ENCODE measurements at places on chromosomes 1 and 21.

DNA sequence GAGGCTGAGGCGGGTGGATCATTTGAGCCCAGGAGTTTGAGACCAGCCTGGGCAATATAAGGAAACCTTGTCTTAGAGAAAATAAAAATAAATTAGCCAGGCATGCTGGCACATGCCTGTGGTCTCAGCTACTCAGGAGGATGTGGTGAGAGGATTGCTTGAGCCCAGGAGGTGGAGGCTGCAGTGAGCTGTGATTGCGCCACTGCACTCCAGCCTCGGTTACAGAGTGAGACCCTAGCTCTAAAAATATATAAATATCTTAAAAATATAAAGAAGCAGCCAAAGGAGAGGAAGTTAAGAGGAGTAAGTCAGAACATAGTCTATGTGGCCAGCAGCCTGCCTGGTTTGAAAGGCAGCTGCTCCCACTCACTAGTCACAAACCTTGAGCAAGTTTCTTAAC lies 4.5 kb upstream of the IL10RB start:
- DNase-seq, result no peak

GRCh38 chr1:41487126-41488039 lies 2.9 kb upstream of the EDN2 start:
- no peak for DNase-seq

- DNase-seq, result no peak
Observed at GRCh38 chr1:117899801-117900200, 29.6 kb downstream of the GDAP2 start.

GRCh38 chr1:174743654-174744561 lies 255.8 kb upstream of the CACYBP start:
- DNase-seq, result no peak

GRCh38 chr21:32312976-32313375 lies 14.3 kb downstream of the MRAP start:
- no peak for DNase-seq

GRCh38 chr1:205598841-205599668 lies 32.8 kb downstream of the ELK4 start:
- DNase-seq, result no peak

- peak; percentile 2 for DNase-seq
Observed at GRCh38 chr1:169595764-169596711, 9.8 kb upstream of the F5 start.

DNA sequence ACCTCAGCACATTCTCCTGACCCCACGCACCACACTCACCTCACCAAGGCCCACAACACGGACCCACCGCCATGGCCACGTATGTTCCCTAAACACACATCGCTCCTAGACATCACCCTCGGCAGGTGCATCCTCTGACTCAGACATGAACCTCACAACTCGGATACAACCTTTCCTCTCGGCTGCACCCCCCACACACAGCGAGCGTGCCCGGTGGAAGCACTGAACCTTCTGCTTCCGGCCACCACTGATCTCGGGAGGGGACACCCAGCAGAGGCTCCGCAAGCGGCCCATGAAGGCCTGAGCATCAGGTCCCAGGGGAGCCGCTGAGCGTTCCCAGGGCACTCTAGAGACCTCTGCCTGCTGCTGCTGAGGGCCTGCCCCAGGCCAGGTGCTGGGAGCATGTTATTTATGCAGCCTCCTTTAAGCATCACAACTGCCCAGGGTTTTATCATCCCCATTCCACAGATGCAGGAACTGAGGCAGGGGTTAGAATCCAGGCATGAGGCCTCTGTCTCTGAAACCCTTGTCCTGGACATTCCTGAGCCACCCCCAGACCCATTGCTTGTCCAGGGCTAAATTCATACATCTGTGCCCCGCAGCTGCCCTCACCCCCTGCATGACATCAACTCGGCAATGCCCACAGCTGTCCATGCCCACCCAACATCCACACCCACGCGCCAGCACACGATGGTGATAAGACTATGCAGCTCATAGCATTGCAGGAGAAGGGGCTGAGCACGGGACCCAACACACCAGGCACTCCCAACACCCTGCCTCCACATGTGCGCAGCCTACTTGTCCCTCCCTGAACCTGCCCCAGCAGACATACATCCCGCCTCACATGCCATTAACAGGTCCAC lies 27.0 kb downstream of the SDC3 start:
- no peak for DNase-seq

- no peak for DNase-seq
Observed at GRCh38 chr1:69121723-69122122, 446.0 kb upstream of the LRRC7 start.

DNA sequence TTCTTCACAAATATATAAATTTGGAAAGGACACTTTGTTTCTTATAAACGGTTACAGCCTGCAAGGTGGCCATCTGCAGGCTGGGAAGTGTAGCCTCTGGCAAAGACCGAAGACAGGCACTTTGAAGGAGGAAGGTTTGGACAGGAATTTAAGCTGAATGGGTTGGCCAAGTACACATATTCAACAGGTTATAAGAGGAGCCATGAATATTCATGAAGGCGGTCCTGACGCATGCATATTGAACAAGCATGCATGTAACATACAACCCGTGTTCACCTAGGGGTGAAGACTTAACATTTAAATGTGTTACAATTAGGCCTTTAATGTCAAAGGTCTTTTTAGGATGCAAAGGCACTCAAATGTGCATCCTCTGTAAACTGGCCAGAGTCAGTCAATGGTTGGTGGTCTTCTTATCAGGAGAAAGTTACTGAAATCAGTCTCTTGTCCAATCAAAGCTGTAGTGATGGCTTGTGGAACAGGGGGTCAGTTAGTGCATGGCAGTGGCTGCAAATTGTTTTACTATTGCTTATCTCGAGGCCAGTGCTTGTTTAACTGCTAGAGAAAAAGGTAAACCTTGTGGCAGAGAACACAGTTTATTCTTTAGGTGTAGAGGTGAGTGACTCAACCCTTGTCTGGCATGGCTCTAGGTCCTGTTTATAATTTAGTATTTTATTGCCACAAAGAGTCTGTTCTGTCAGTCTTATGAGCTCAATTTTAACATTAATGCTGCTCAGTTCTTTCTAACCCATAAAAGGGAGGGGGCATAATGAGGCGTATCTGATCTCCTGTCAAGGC lies 70.3 kb upstream of the F3 start:
- DNase-seq, result no peak

- no peak for DNase-seq
Observed at GRCh38 chr1:40985161-40985560, 5.7 kb downstream of the CTPS1 start.

- DNase-seq, result no peak
Observed at GRCh38 chr1:8004803-8005573, 21.1 kb downstream of the ERRFI1 start.

- no peak for DNase-seq
Observed at GRCh38 chr21:42272984-42273600, 42.1 kb downstream of the TFF3 start.

GRCh38 chr1:19385869-19386591 lies 73.9 kb downstream of the SLC66A1 start:
- no peak for DNase-seq

DNA sequence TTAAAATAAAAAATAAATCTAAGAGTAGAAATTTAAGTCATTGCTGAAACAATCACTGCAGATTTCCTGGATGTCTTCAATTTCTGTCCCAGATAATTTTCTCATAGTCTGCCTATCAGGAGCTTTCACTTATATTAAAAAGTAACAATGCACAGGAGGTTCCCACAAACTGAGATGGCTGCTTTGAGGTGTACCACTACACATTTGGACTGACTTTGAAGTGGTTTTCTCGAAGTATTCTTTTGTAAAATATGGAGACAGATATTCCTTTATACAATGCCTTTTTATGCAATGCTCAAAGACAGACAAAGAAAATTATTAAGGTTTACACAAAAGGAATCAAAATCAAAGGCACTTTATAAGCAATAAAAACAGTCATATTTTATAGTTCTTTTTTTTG lies 24.5 kb downstream of the TOR1AIP2 start:
- DNase-seq, result no peak

- DNase-seq, result peak; percentile 16
Observed at GRCh38 chr1:84892705-84893618, at the start of gene LPAR3. LPAR3 (minus strand) TSS chr1:84893206; CDS start chr1:84866120, 27,086 bp downstream.

GRCh38 chr1:184770181-184770979 lies 15.7 kb upstream of the EDEM3 start:
- DNase-seq, result no peak

GRCh38 chr1:26541816-26542711 lies 12.5 kb downstream of the RPS6KA1 start:
- peak; percentile 54 for DNase-seq

GRCh38 chr1:5903031-5903430 lies 89.2 kb downstream of the NPHP4 start:
- DNase-seq, result no peak

GRCh38 chr1:1355416-1355815 lies 2.9 kb downstream of the MXRA8 start:
- DNase-seq, result no peak

GRCh38 chr1:100597061-100597741 lies 59.3 kb downstream of the GPR88 start:
- DNase-seq, result no peak

DNA sequence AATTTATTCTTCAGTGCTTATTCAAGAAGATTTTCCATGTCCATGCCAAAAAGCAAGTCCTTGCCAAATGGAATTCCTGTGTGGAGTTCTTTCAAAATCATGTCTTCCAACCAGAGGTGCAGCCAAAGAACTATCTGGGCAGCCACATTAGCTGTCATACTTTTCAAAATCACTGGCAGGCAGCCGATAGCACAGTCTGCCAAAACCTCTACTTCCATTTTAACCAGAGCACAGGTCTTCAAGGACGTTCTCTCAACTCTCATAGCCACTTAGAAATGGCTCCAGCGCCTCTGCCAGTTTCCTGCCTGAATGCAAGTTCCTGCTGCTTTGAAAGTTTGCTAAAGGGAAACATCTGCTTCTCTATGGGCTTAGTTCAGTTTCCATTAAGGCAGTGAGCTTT lies 975.7 kb upstream of the ADGRL4 start:
- no peak for DNase-seq

DNA sequence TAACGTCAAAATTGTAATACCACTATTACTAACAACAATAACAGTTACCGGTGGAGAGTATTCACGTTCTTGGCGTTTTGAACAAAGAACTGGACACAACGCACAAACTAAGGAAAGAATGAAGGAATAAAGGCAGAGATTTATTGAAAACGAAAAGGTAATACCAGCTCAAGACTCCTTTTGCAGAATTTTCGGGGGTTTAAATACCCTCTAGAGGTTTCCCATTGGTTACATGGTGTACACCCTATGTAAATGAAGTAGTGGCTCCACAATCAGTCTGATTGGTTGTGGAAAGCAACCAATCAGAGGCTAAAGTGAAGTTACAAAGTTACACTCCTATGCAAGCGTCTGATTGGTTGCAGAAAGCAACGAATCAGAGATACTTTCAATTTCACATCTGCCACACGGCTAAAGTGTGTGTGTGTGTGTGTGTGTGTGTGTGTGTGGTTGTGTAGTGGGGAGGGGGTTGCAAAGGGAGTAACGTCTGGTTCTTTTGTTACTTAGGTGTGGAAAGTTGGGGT lies 1.1 kb upstream of the GTF2B start:
- DNase-seq, result no peak

- DNase-seq, result no peak
Observed at GRCh38 chr1:226816576-226816975, 53.8 kb upstream of the PSEN2 start.

- DNase-seq, result no peak
Observed at GRCh38 chr21:43913928-43914327, 48.9 kb downstream of the AGPAT3 start.

GRCh38 chr1:56526571-56527174 lies 52.7 kb downstream of the PLPP3 start:
- no peak for DNase-seq

DNA sequence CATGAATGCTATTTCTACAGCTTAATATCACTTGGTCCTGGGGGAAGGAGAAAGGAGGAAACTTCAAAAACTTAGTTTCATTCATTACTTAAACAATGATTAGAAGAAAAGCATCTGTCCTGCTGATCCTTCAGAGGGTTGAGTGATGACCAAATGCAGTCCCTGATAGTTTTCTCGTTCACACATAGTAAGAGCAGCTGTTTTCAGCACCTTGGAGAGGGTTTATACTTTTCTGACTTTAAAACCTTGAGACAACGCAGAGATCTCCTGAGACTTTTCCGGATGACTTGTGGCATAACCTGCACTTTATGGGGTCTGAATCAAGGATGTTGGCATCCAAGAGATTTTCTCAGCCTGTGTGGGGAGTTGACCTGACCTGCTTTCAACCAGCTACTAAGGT lies 94.0 kb upstream of the KCND3 start:
- no peak for DNase-seq

- no peak for DNase-seq
Observed at GRCh38 chr1:184800876-184801275, 46.2 kb upstream of the EDEM3 start.

- DNase-seq, result peak; percentile 33
Observed at GRCh38 chr1:156750711-156751450, 594 bp downstream of the HDGF start.

DNA sequence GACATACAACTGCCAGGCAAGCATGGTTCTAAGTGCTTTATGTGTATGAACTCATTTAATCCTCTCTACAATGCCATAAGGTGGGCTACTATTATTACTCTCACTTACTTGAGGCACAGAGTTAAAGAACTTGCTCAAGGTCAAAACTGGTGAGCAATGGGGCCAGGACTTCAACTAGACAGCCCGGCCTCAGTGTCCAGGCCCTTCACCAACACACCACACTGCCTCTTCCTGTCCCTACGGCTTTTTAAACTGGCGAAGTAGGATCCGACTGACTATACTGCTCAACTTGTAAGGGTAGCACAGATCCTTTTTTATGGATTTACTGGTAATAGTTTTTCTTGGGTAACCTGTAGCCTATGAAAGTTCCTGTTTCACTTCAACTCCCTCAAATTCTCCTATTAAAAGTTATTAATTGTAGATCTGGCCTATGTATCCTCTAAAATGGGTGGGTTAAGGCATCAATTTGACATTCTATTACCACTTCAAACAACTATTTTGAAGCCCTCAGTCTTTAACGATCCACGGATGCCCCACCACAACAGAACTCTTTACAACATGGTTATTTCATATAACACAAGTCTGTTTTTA lies 4.3 kb downstream of the ERRFI1 start:
- DNase-seq, result no peak

- DNase-seq, result no peak
Observed at GRCh38 chr1:8818325-8818775, 910 bp upstream of the RERE start.

- no peak for DNase-seq
Observed at GRCh38 chr1:182366596-182366995, 25.0 kb downstream of the GLUL start.

GRCh38 chr21:44702111-44702972 lies 5.4 kb downstream of the KRTAP10-12 start:
- DNase-seq, result no peak

DNA sequence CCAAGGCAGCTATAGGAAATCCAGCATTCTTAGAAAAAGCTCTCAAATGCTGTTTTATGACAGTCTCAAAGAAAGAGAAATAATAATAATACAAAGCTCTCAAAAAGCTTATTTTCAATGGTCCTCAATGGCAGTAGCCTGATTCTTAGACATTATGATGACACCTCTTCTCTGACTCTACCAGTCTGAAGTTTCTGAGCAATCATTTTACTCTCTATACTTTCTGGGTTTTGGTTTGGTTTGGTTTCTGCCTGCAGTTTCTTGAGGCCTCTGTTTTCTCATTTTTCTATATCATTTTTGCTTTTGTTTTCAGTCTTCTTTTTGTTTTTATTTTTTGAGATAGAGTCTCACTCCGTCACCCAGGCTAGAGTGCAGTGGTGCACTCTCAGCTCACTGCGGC lies 50.2 kb upstream of the TBX15 start:
- DNase-seq, result no peak

- no peak for DNase-seq
Observed at GRCh38 chr1:30519201-30519763, 204.1 kb downstream of the MATN1 start.

Data from activated CD4-positive, alpha-beta T cell treated with anti-CD3 and anti-CD28 coated beads, Interleukin-2, amount 50 U/mL, for 1 hour (primary cell).